ENCODE measurements at places on chromosomes 6 and 20.

GRCh38 chr6:8108031-8108660 lies 5.8 kb upstream of the EEF1E1 start:
- peak; percentile 99 for DNase-seq

DNA sequence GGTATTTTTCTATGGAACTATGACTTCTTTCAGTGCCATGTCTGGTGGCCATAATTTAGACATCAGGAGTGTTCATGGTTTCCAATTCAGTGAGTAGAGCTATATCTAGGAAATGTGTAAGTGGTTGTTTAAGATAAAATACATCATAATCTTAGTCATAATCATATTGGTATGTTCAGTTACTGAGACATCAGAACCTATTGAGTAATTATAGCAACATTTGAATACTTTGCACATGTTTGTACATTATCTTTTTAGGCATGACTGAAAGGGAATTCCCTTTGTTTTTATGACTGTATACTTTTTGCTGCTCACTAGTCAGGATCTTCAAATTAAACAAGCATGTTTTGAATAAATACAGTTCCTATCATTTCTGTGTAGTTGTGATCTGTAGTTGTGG lies 64.0 kb downstream of the STXBP5 start:
- DNase-seq, result peak; percentile 77

DNA sequence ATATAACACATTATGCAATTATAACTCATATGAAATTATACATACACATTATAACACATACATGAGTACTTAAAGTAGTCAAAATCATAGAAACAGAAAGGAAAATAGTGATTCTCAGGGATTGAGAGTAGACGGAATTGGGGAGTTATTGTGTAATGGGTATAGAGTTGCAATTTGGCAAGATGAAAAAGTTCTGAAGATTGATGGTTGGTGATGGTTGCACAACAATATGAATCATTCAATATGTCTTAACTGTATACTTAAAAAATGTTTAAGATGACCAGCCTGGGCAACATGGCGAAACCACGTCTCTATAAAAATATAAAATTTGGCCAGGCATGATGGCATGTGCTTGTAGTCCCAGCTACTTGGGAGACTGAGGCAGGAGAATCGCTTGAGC lies 372.7 kb downstream of the CDKAL1 start:
- peak; percentile 96 for DNase-seq

DNA sequence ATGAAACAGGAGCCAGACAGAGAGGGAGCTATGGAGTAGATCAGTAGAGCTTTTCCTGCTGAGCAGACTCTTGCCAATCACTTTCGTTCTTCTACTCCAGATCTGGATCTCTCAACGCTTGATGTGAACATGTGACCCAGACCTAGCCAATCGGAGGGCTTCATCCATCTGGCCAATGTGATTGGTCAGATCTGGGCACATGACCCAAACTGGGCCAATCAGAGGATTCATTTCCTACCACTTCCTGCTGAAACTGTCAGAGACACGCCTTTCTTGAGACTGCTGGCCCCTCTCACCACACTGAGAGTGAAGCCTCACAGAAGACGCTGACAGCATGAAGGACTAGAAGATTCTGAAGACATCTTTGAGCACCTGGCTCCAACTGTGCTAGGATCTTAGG lies 44.2 kb upstream of the ZMYND8 start:
- no peak for DNase-seq

- peak; percentile 24 for DNase-seq
These were observed 31.9 kb upstream of the TCP11 start for GRCh38 chr6:35173044-35173426.

- DNase-seq, result no peak
These were observed 189.7 kb downstream of the EDN1 start for GRCh38 chr6:12479881-12480280.

GRCh38 chr20:43563429-43563828 lies 4.6 kb downstream of the SGK2 start:
- peak; percentile 25 for DNase-seq
